ENCODE measurements at places on chromosomes 2 and 18.

DNA sequence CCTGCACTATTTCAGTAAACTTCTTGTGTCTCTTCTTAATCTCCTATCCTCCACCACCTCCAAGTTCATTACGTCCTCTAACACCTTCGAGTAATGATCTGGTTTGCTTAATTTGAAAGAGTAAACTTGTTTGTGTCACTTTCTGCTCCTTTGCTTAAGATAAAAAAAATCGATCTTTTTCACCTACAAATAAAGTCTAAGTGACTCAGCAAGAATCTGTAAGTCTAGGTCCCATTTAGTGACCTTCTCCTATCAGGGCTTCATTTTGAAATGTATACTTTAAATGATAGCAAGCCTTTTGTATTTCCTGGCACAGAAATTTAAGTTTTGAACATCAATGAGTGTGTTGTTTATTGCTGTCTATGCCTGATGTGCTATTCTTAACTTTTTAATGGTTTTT is 260.9 kb upstream of the TFPI start:
- DNase-seq: no peak

DNA sequence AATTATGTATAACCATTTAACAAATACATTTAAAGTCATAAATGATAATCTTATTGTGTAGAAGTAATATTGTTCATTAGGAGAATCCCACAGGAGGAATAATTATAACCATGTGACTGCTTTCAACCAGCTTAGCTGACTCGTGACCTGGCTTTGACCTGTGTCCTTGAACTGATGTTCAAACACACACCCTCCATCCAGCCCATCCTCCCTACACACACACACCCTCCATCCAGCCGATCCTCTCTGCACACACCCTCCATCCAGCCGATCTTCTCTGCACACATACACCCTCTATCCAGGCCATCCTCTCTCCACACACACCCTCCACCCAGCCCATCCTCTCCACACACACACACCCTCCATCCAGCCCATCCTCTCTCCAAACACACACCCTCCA is 83.5 kb downstream of the EIPR1 start:
- DNase-seq: no peak

GRCh38 chr18:6561016-6561415 is 146.3 kb upstream of the L3MBTL4 start:
- no peak for DNase-seq

DNA sequence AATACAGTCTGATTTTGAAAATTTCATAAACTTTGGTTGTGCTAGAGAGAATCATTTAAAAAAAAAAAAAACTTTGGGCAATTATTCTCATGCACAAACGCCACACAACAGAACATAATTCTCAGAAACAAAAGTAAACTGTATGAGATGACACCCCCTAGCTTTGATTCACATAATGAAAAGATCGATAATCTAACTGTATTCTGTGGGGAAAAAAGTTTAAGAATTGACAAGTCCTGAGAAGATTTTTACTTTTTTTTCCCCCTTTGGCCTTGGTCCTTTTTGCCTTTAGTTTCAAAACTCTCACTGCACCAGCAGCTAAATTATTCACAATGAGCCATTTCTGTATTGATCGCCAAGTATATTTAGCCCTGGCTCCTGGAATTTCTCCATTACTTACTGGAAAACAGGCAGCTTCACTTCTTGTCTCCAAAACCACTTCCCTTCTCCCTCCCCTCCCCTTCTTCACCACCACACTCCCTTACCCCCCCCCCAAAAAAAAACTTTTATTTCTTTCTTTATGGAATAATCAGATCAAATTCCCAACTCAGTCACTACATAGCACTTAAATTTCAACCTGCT is 2.0 kb downstream of the IKZF2 start:
- no peak for DNase-seq

DNA sequence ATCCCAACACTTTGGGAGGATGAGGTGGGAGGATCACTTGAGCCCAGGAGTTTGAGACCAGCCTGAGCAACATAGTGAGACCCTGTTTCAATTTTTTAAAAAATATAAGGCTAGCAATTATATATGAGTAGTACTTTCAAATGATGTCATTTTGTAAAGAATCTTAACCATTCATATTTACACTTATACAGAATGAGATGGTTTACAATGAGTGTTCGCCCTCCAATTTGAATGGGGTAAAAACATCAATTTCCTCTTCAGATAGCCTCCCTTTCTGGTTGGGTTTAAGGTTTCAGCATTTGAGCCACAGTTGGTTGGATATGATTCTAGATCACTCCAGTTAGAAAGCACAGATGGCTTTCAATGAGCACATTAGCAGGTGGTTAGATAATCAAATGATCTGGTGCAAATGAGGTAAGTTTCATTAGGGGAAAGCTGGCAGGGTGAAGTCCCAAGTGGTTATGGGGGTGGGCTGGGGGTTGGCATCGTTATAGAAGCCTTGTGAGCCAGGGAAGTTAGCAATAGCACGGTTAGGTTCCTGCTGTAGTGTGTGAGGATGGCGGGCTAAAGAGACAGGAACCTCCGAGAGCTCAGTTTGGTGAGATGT is 63.9 kb downstream of the TRPM8 start:
- no peak for DNase-seq

DNA sequence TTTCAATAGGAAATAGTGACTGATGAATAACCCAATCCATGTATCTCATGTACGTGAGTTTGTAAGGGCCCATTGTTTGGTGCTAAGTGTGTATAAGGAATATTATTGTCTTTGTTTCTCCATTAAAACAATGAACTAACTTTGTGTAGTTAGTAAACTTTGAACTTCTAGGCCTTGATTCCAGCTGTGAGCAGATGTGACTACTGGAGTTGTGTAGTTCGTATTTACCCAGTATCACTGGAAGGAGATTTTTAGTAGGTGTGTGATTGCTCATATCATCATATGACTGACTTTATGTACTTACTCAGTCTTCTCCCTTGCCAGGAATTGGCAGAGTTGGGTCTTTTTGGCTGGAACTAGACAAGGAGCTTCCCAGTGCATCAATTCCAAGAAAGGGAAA is 227.4 kb downstream of the AGPS start:
- no peak for DNase-seq

GRCh38 chr2:20623241-20623640 is 27.7 kb downstream of the HS1BP3 start:
- no peak for DNase-seq

DNA sequence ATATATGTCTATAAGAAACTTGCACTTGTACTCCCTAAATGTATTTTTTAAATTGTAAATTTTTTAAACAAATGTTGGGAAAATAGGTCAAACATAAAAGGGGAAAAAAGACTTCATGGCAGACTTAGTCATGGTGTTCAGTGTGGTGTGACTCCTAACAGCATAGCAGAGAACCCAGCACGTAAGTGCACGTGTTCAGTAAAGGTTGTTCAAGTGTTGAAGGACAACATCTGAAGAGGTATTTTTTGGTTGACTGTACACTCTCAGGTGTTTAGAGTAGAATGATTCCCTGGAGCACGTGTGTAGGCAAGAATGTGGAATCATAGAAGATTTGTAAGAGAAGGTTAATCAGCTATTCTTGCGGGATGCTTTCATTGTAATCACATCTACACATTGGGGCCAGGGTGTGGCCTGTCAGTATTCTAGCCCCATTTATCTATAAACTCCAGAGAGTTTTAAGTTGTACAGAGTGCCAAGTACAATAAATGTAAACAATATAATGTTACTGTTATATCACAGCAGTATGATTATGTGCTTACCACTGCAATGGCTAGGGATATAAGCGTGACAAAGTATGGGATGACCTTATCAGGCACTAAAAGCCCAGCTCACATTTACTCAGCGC is 106.8 kb downstream of the CRIM1 start:
- DNase-seq: no peak

- DNase-seq: no peak
These were observed 869.8 kb downstream of the CPS1 start for GRCh38 chr2:211426240-211426639.

DNA sequence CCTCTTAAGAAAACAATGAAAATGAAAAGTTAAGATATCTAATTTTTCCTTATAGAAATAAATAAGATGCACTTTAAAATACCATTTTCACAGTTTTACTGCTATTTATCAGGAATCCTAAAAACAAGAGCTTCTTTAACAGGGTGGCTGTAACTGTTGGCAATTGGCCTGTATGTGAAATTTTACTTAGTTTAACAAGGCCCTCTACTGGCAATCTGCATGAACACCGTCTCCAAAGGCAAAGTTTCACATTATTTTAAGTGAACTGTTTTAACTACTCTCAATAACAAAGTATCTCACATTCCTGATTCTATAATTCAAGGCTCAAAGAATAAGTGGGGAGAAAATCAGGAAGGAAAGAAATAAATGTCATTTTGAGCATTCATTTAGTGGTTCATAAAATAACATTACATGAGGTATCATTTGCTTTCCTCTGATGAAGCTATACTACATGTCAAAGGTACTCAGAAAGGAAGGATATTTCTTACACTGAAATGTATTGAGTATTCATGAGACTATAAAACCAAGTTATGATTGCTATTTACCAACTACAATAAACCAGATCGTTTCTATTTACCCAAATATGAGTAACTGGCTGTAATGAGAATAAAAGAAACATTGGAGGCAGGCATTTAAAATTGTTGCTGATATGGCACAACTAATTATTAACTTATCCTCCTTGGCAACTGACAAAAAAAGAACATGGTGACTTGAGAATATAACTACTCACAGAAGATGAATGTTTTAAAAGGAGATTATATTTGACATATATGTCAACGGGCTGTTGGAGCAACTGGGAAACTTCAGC is 7.0 kb downstream of the NCKAP5 start:
- DNase-seq: no peak

DNA sequence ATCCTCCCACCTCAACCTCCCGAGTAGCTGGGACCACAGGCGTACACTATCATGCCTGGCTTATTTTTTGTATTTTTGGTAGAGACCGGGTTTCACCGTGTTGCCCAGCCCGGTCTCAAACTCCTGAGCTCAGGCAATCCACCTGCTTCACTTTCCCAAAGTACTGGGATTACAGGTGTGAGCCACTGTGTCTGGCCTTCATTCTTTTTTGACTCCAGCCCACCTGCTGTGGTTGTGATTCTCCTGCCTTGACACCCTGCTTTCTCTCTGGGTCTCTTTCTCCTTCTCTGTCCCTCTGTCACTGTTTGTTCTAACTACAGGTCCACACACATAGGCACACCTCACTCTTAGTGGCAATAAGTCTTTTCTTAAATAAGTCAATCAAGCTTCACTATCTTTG is 85.3 kb downstream of the FTCDNL1 start:
- no peak for DNase-seq

DNA sequence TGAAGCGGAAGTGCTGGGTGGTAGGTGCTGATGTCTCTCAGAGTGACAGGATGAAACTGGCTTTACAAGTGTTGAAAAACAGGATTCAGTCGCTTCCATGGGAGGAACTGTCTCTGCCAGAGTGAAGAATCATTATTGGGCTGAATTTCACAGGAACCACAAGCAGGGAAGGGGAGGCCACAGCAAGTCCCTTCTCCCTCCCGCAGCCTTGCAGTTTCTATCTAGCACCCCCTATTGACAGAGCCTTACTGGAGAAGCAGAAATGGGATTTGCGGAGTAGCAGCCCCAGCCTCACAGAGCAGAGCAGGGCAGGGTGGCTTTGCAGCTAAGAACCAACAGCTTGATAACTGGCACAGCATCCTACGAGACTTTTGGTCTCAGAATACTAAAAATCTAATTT is 33.3 kb upstream of the RMP24 start:
- DNase-seq: no peak

DNA sequence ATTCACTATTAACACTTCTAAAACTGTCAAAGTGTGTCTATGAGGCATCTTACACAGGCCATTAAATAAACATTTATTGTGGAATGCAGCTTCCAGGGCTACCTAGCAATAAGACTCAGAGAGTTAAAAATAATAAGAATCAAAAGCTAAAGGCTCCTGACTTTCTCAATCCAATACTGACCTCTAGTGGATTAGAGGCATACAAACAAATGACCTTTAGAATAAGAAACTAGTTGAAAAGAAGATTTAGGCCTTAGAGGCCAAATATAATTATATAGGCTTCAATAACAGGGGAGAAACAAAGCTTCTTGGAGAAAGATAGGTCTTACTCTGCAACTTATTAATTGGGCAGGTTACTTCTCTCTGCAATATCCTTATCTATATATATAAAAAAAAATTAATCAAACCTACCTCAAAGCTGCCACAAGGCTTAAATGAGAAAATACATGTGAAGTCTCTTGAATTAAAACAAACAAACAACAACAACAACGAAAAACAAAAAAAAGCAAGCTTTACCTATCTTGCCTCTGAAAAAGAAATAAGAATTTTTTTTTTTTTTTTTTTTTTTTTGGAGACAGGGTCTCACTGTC is 246.1 kb downstream of the EXOC6B start:
- no peak for DNase-seq

GRCh38 chr2:239146011-239146641 is 254.7 kb downstream of the HDAC4 start:
- DNase-seq: no peak

- no peak for DNase-seq
These were observed 433.1 kb upstream of the MAP2 start for GRCh38 chr2:208990716-208991115.

DNA sequence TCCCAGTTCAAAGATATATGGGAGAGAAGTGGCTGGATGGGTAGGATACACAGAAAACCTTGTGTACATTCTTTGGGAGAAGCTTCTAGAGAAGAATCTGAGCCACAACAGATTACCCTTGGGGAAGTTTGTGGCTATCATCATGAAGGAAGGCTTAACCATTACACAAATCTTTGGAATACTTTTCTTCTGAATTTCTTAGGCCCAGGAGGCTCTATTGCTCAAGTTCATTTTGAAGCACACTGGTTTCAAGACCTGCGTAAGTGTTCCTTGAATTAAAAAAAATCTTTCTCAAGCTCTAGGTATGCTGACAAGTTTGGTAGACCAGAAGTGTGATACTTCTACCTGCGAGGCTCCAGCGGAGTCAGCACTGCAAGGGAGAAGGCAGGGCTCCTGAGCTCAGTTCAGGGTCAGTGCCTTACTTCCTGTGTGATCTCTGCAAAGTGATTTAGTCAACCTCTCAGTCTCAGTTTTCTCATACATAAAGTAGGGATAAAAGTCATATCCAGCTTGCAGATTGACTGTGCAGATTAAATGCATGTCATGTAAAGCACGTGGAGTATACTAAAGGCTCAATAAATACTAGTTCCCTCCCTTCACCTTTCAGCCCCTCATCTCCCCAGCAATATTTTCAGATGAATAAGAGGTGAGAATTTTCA is 438.6 kb downstream of the DLGAP1 start:
- DNase-seq: no peak

DNA sequence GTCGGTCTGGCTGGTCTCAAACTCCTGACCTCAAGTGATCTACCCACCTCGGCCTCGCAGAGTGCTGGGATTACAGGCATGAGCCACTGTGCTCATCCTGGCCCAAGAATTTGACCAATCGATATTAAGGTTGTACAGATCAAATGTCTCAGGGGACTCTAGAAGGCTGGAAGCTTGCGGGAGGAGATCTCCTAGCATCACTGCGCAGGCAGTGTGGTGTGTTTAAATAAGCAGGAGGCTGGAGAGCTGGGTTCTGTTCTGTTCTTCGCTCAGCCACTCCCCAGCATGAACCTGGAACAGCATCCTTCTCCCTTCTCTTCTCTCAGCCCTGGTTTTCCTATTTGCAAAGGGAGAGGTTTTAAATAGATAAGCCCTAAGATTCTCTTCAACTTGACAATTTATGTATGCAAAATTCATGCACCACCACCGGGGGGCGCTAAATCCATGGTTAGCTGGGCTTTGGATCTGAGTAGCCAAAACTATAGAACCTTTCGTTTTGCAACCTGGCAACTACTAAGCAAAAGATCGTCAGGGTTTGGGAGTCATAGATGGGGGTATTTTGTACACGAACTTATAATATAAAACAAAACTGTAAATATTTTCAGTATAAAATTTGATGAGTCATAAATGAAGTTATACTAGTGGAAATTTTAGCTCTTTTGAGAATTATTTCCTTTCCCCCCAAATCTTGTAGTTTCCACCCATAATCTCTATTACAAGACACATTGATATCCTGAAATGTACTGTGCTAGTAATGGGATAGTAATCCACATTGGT is 60.6 kb downstream of the SLC16A14 start:
- DNase-seq: peak; percentile 84
